Stimulated activated CD4-positive, alpha-beta T cell treated with anti-CD3 and anti-CD28 coated beads, Interleukin-12 subunit alpha, Interleukin-12 subunit beta, amount 100 ng/mL, for 4 hours (primary cell): ENCODE measurements at places on chromosomes 13 and 19.
A peak's percentile ranks its signal among the peaks of the same experiment; 100 is the strongest.

DNA sequence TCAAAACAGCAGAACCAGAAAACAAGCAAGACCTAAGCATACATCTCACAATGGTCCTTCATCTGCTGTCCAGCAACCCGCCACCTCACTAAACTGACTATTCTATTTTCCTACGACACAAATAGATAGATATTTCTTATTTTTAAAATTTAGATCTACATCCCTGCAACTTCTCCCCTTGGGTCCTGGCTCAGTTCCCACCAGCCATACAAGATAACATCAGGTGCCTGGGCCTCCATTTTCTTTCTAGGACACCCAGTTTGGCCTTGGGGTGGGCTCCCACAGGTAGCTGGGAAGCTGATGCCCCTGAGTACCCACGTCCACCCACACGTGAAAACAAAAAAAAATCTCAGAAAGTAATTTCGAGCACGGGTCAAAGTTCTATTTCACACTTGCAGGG, 47.6 kb downstream of the TGDS start:
- DNase-seq, result peak; percentile 14

GRCh38 chr19:50922317-50922853, 11.2 kb upstream of the KLK4 start:
- DNase-seq, result peak; percentile 68

DNA sequence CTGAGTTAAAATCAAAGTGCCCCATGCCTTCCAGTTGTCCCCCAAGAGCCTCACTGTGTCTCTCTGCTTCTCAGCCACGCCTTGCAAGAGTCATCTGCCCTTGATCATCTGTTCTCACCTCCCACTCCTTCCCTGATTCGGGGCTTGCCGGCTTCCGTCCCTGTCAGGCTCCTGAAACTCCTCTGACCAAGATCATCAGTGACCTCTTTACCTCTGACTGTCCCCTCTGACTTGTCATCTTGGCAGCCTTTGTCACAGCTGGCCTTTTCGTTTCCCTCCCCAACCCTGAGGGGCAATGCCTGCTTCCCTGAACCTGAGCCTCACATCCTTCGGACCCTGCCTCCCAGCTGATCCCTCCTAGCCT, 66.3 kb downstream of the MAP4K1 start:
- DNase-seq, result no peak

DNA sequence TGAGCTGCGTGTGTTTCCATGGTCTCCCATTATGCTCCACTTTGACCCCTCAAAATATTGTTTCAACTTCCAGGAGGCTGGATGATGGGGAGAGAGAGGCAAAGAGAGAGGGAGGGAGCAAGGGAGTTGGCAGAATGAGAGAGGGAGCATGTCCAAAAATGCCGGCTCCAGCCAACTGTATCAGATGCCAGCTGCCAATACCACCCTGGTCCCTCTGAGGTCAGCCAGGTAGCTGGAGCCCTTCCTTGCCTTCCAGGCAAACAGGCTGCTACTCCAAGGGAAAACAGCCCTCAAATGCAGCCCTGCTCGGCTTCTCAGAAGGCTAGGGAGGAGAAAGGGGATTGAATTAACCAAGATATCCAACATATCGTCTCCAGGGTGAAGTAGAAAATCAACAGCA, 440.0 kb downstream of the TSHZ3 start:
- DNase-seq, result no peak

DNA sequence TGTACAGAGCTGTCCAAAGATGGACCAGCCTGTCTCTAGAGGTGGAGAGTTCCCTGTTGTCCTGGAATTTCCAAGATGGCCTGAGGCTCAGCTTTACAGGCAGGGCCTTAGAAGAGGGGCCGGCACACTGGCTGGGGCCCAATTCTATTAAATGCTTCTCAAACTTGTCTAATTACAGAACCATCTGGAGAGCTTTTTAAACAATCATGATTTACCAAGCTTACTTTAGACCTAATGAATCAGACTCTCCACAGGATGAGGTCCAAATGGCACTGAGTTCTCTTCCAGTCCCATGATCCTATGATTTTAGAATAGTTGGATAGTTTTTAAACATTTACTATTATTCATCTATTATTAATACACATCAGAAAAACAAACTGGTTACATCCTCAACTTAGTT, 123.5 kb downstream of the DNAJC3 start:
- no peak for DNase-seq

DNA sequence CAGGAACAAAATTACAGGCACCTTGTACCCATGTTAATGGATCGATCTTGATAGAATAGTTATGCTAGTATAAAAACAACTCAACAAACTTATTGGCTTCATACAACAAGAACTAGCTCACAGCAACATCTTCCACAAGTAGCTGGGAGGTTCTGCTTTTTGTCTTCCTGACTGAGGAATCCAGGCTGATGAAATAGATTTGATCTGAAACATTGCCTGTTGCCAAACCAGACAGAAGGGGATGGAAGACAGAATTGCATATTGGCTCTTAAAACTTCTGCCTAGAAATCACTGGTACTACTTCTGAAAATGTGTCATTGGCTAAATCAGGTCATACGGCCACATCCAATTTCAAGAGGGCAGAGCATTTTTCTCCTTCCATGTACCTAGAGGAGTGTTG, 267.3 kb downstream of the RFC3 start:
- no peak for DNase-seq

DNA sequence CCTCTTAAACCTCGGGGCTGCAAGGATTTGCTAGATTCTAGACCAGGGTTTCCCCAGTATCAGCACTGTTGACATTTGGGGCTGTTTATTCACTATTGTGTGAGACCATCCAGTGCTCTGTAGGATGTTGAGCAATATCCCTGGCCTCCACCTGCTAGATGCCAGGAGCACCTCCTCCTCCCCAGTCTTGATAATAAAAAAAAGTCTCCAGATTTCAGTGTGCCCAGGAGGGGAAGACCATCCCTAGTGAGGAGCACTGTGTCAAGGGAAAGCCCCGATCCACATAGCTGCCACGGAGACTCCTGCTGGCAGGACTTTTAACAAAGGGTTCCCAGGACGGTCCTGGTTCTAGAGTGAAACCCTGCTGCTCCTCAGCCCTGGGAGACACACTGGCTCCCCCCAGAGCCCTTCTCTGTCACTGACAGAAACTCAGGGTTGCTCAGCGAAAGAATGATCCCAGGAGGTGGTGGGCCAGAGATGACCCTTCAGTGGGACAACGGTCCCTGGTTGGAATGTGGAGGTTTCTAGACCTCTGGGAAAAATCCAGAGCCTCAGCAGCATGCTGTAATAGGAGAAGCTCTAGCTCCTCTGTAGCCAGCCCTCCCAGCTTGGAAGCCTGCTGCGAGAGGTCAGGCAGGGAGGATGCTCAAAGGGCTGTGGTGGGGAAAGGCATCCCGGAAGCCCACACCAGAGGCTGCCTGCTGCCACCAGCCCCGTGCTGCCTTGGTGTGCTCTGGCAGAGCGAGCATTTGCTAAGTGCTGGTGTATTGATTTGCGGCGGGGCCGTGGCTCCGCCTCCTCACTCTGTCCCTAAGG, 20.3 kb downstream of the LYL1 start:
- DNase-seq, result no peak
